ENCODE measurements at places on chromosomes 5 and 9. TPM values are rescaled to one million over a fixed set of nuclear protein-coding genes. Genes with fewer than 3 reads are reported as not detected.

DNA sequence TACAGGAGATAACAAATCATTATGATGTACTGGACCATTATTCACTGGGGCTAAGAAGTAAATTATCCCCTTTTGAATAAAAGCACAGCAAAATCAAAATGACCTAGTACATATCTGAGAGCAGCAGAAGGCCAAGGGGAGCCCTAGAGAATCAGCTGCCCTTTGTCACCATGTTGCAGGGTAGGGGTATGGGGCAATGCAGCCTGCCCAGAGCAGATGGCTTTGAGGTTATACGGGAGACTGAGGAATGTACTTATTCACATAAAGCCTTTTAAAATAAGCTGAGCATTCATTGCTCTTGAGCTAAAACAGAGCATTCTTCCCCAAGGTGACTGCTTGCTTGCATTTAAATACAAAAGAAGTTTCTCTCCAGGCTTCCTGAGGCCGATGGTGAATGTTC is 2.6 kb upstream of the TNFAIP8 start:
- DNase-seq = no peak

DNA sequence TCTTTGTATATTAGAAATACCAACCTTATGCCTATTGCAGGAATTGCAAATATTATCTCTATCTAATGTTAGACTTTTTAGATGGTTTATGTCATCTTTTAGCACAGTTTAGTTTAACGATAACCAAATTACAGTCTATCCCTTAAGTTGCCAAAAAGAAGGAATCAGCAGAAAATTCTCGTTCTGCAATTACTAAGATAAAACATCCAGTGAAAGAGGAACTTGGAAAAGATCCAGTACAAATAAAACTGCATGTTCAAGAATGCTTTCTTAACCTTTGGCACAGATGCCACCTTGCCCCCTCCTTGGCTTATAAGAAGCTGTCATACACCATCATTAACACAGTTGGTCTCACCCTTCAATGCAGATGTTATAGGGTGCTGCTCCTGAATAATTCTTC is 124.0 kb downstream of the SEMA5A start:
- no peak for DNase-seq

- no peak for DNase-seq
Observed at GRCh38 chr5:96075579-96076289, 114.1 kb upstream of the ELL2 start.

DNA sequence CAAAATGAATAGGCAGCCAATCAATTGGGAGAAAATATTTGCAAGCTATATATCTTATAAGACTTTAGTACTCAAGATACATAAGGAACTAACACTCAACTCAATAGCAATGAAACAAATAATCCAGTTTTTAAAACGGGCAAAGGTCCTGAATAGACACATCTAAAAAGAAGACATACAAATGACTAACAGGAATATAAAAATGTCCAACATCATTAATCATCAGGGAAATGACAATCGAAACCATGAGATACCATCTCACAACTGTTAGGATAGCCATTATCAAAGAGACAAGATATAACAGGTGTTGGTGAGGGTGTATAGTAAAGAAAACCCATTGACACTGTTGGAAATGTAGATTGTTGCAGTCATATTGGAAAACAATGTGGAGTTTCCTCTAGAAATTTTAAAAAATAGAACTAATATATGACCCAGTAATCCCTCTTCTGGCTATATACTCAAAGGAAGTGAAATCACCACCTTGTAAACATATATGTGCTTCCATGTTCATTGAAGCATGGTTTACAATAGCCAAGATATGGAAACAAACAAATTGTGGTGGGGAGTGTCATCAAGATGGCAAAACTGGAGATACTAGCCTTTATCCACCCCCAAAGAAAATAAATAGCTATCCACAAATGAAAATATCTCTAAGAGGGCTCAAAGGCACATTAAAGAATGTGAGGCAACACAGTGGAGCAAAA is 13.9 kb upstream of the BTNL3 start:
- DNase-seq = no peak

GRCh38 chr9:103152473-103152872 is 157.3 kb downstream of the CYLC2 start:
- DNase-seq = no peak

- DNase-seq = no peak
Observed at GRCh38 chr9:135255841-135256580, 168.5 kb downstream of the OLFM1 start.

- DNase-seq = no peak
Observed at GRCh38 chr5:60410427-60410826, 289.5 kb downstream of the DEPDC1B start.

DNA sequence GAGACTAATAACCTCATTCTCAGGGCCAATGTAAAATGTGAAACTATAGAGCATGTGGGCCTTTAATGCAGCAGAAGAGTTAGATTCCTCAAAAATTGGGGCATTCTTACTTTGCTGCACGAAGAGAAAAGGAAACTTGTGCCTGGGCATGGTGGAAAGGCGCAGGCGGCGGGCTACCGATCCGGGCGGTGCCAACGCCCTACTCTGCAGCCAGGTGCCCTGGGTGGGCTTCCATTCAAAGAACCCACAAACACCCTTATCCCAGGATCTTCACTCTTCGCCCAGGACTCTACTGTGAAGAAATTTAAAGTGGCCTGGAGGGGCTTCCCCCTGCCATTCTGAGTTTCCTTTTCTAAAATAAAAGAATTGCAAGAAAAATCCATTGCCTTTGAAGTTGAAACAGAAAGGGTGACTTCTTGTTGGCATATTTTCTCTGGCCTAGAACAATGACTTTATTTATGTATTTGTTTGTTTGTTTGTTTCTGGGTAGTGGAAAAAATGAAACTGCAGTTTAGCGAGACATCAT is 124.9 kb downstream of the TMEM161B start:
- no peak for DNase-seq

DNA sequence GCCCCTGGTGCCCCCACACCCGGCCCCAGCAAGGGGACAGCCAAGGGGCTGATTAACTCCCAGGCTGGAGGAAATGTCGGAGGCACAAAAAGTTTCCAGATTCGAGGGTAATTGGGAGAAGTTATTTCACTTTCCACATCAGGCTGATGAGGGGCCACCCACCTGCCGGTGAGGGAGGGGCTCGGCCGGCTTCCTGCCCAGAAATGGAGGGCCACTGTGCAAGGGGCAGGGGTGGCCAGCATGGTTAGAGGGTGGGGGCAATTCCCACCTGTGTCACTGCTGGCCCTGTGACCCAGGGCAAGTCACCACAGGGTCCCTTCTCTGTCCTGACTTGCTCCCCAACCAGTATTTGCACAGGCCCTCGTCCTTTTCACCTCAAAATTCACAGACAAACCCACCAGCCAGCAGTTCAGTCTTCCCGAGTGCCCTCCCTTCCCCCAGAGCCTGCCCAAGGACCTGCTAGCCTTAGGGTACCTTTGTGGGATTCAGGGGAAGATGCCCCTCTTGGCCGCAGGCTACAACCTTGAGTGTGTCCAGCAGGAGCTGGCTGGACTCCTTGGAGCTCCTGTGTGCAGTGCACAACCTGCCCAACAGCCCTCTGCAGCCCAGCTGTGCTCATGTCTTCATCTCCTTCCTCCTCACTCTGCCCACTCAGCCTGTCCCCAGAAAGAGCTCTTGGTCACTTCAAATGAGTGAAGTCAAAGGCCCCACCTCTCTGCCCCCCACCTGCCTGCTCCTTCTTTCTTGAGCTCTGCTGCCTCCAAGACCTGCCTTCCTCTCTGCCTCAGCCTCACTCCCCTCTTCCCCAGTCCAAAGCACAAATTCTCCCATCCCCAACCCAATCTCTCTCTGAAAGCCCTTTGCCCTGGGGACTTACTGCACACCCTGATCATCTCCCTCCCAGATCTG is 130.5 kb downstream of the BARX1 start:
- no peak for DNase-seq

GRCh38 chr5:123936548-123936947 is 424.6 kb downstream of the CSNK1G3 start:
- peak; percentile 6 for DNase-seq

DNA sequence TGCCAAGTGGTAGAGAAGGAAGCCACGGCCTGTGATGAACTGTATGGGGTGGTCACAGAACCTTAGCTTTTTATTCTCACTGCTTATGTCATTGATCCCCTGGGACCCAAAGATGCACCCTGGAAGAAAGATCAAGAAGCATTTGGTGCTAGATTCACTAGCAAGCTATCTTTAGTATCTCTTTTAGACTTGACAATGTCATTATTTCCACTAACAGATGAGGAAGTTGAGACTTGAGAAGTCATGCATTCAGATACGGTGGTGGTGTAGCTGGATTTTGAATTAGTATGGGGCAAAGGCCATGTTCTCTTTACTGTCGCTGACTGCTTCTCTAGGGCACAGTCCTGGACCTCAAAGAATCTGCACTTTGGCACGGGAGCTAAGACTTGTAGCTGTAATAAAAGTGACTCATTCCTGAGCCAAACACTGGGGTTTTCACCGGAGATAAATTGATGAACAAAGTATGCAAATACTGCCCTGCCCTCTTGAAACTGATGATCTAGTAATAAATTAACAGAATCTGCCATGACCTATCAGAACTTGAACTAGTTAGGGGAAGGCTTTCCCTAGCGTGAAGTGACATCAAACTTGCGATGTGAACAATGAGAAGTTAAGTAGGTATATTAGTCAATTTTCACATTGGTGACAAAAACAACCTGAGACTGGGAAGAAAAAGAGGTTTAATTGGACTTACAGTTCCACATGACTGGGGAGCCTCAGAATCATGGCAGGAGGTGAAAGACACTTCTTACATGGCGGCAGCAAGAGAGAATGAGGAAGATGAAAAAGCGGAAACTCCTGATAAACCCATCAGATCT is 5.4 kb downstream of the GDA start:
- DNase-seq = peak; percentile 3

GRCh38 chr9:28365020-28365640 is 791.8 kb upstream of the C9orf72 start:
- no peak for DNase-seq

GRCh38 chr5:75509956-75510355 is 1.5 kb downstream of the CERT1 start:
- no peak for DNase-seq

DNA sequence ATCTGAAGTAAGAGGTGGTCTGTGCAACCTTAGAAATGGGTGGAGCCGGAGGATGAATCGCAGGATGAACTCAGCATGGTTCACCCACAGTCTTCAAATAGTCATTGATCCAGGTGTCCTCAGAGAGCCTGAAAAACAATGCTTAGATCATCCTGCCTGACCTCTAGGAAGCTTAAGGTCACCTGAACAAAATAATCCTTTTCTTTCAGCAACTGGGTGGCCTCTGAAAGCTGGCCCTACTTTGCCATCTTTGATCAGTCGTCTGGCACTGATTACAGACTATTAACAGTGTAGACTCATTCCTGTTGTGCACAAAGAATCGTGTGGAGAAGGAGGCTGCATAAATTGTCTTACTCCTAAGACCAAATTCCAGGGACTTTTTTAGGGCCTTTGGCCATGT is 50.7 kb downstream of the PIP5K1B start:
- no peak for DNase-seq

GRCh38 chr9:21561502-21561901 is 79.4 kb upstream of the IFNE start:
- DNase-seq = no peak

- DNase-seq = no peak
Observed at GRCh38 chr9:92917176-92917800, 30.0 kb upstream of the FGD3 start.

DNA sequence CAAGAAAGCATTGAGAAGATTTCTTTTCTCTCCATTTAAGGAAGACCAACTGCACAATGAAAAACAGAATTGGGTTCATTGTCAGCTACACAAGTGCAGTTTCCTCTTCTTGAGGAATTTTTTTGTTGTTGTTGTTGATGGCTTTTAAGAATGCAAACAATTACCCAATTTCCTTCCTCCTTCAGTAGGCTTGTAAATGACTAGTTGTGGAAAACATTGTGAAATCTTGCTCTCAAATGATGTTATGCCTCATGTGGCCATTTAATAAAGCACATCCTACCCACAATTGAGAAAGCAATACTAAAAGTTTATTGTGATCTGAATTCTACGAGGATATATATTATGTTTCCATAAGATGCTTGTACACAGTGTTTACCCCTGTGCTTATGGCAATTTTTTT is 171.6 kb downstream of the FAM174A start:
- DNase-seq = peak; percentile 23

DNA sequence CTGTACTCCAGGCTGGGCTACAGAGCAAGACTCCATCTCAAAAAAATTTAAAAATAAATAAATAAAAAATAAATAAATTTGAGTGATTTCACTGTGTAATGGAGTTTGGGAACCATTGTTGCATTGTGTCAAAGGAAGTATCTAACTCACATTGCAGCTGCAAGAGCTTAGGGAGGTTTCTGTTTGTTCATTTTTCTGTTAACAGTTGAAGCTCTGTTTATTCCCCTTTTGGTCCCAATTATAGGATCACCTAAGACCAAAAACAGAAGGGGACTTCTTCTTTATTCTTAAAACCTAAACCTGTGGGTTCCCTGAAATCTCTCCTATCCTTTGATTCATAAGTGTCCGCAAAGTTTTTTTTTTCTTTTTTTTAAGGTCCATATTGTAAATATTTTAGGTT is 28.6 kb upstream of the PCAT7 start:
- peak; percentile 83 for DNase-seq

GRCh38 chr9:129075996-129076639 is 4.8 kb upstream of the DOLPP1 start:
- no peak for DNase-seq

- DNase-seq = no peak
Observed at GRCh38 chr9:131630205-131630831, 85.0 kb downstream of the PRRT1B start.

DNA sequence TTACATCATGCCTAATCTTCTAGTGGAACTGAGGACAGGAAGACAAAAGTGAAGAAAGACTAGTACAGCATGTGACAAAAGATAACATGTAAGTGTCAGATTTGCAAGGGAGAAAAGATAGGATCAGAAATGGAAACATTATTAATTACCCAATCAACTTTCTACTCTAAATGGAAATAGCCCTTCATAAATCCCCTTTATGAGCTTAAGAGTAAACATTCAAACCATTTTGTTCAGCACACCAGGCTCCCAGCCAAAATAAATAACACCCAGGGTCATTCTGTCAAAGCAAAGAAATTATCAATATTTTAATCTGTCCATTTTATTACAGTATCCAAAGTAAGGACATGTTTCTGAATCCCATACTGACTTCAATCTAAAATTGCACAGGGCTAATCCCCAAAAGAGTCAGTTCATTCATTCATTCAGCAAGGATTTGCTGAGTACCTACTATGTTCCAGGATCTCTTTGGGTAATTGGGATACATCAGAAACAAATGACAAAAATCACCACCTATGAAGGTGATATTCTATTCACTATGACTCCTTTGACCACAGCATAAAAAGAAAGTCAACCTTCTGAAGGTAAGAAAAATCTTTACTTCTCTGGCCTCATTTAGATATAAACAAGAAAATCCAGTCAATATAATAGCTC is 5.3 kb downstream of the PRELID2 start:
- DNase-seq = no peak

Gene CCNJL
- not detected for total RNA-seq

Gene DNAH5
- not detected for total RNA-seq

Gene HTR4
- total RNA-seq = not detected

Gene TAF11L10
- total RNA-seq = not detected

Gene PAEP
- total RNA-seq = not detected

Gene F2RL1
- not detected for total RNA-seq

Gene CDX1
- not detected for total RNA-seq

Gene NIPAL4
- not detected for total RNA-seq

Gene MEGF10
- not detected for total RNA-seq

Data from OCI-LY7 (cell line).